ENCODE measurements at places on chromosomes 6 and 20. TPM values are rescaled to one million over a fixed set of nuclear protein-coding genes. Genes with fewer than 3 reads are reported as not detected.
A peak's percentile ranks its signal among the peaks of the same experiment; 100 is the strongest.

- no peak overlapping the region for H3K4me3 ChIP-seq
- H3K4me1 ChIP-seq: peaks cover 29% of the 10 kb centered on the region
- peak overlapping the region; percentile 77 for H3K27ac ChIP-seq
- no peak for DNase-seq
These were observed 18.7 kb downstream of the PTPN1 start for GRCh38 chr20:50528804-50529351.

DNA sequence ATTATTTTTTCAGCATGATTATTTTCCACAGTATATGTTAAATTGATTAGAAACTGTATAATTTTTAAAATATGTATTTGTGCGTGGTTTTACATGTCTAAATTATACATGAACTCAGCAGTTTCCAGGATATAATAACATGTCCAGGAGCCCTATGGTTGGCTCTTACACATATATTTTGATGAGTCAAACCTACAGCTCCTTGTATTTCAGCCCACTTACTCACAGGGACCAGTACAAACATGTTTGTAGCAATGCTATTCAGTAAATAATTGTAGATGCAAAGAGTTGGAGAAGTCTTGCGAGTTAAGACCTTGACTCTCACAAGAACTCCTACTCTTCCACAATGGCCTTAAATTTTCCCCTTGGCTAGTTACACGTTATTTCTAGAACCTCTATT is 107.2 kb upstream of the SASH1 start:
- DNase-seq: no peak
- H3K4me1 ChIP-seq: peaks cover 43% of the 10 kb centered on the region
- H3K4me3 ChIP-seq: no peak overlapping the region
- no peak overlapping the region for H3K27ac ChIP-seq
- no peaks in the 10 kb centered on the region for H3K36me3 ChIP-seq
- no peaks in the 10 kb centered on the region for H3K27me3 ChIP-seq

- H3K36me3 ChIP-seq: no peaks in the 10 kb centered on the region
- no peak overlapping the region for H3K4me3 ChIP-seq
- no peaks in the 10 kb centered on the region for H3K4me1 ChIP-seq
- H3K27me3 ChIP-seq: peaks cover 34% of the 10 kb centered on the region
- no peak overlapping the region for H3K27ac ChIP-seq
These were observed 26.1 kb upstream of the FOXF2 start for GRCh38 chr6:1363298-1363697.

Gene SLC22A7
- not detected for total RNA-seq

Measured in chondrocyte (in vitro differentiated cells).